Non-pigmented ciliary epithelial cell (primary cell): ENCODE measurements at places on chromosomes 1 and 21.

DNA sequence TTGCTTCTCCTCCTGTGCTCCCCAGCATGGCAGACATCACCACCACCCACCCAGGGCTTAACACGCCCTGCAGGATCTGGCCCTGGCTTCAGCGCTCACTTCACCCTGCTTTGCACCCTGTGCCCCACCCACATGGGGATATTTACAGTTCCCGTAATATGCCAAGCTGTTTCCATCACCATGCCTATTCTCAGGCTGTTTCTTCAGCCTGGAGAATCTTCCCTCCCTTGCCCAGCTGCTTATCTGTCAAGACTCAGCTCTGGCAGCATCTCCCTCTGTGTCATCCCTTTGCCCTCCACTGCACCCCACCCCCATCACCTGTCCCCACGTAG lies 3.6 kb upstream of the AHCYL1 start:
- DNase-seq = no peak

DNA sequence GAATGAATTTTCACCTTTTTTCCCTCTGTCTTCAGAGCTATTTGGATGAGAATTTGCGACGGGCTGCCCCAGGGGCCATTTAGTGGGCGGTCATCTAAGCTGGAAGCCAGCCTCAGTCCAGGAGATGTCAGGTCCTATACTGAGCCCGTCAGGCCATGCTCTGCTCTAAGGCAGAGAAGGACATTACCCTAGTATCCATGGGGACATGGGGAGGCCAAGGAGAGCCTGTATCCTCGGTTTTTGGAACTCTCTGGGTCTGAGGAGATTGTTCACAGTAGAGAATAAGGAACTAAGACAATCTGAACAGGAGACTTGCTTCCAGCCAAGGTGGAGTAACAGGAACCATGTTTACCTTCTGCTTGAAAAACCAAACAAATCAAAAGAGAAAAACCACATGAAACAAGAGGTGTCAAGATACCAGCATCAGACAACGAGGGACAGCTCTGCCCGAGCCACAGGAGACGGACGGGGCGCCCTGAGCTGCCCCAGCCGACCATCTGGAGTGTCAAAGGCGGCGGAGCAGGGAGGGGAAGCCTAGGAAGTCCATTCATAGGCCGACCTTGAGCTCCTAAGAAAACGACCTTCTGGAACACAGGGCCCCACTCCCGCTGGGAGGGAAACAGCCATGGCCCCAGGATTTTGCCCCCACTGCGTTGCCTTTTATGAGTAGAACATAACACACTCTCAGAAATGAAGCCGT lies 20.0 kb upstream of the ADARB1 start:
- no peak for DNase-seq

DNA sequence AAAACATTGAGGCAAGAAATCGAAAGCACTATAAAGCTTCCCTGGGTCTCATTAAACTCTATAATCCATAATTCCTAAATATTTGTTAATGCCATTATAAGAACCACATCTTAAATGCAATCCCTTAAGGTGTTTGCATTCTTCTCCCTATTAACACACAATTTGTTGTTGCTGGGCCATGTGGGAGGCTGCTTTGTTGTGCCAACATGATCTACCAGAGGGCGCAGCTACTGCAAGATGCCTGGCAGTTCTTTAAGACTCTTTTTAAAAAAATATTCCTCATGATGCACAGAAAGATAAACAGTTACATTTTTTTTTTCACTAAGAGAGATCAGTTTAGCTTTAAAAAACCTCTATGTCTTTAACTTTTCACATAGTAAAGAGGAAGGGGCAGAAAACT lies 39.0 kb upstream of the BCAS2 start:
- DNase-seq = no peak

DNA sequence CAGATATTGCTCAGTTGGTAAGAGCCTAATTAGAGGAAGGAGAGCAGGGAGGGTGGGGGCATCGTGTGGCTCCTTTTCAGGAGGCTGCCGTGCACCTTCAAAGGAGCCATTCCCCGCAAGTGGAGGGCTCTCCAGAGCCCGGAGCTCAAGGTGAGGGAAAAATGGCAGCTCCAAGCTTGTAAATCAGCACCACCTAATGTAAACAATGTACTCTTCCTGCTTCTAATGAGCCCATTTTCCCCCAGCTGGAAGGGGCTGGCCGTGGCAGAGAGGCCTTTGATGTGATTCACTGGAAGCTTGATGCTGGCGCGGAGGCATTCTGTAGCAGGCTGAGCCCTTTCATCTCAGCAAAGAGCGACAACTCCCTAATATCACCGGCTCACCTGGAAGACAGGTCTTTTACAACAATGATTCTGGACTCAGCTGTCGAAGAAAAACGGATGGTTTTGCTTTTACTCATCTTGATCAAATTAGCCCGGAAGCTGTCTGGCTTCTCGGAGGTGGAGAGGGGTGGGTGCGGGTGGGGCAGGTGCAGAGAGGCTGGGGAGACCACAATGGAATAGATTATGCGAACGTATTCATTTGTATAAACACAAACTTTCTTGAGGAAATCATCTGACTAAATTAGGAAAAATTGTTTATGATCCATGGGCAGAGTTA lies 112.5 kb downstream of the RRAGC start:
- DNase-seq = no peak

DNA sequence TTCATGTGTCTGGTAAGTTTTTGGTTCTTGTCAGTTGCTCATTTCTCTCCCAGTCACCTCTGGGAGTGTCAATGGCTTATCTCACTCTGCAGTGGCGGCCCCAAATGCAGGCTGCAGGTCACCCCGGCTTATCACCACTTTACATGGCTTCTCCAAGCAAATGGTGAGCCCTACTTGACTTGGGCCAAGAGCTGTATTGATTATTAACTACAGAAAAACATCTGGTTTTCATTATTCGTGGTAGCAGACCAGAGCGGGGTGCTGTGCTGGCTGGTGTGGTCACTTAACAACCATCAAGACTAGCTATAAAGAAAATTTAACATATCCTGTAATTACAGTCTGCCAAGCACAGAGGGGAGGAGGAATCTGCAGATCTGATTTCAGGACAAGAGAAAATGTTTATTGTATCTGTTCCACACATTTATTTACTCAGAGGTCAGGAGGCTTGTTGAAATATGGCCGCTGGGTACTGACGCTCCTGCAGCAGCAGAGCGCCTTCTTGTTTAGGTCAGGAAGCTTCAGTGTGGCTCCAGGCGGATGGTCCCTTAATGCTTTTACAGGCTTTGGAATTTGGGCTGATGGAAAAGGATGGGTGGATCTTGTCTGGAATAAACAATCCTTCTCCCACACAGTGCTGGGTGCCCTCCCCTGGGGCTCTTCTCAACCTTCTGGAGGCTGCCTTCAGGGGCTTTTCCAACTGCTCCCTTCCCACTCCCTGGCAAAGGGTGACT lies 87.8 kb downstream of the HLX start:
- no peak for DNase-seq

- DNase-seq = no peak
Observed at GRCh38 chr1:165899461-165899941, 72.1 kb downstream of the UCK2 start.

DNA sequence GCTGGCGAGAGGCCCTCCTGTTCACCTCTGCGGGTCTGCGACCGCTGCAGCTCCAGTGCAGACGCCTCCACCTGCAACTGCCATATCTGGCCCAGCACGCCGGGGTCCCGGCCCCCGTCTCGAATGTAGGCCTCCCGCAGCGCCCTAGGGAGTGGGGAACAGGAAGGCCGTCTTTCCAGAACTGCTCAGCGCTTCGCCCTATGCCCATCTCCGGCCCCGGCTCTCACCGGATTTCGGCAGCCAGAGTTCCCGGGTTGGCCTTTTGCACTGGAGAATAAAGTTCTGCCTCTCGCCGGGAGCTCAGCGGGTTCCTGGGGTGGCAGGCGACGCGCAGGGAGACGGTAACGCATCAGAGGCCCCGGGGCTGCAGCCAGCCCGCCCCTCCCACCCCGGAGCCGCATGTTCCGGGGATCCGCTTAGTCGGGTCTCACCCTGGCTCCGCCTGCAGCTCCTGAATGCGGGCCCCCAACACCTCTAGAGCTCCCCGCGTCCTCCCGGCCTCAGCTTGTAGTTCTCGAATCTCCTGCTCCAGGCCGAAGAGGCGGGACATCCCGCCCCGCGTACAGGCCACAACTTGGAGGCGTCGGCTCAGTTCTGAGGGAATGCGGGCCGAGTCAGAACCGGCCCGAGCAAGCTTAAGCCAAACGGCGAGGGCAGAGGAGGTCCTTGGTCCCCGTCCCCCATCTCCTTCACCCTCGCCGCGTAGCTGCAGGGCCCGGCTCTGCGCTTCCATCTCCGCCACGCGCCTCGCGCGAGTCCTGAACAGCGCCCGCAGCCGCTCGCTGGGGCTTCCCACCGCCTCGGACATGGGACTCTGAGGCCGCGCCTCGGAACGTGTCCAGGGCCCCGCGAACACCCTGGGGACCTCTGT lies 1.1 kb downstream of the CCDC17 start:
- no peak for DNase-seq

DNA sequence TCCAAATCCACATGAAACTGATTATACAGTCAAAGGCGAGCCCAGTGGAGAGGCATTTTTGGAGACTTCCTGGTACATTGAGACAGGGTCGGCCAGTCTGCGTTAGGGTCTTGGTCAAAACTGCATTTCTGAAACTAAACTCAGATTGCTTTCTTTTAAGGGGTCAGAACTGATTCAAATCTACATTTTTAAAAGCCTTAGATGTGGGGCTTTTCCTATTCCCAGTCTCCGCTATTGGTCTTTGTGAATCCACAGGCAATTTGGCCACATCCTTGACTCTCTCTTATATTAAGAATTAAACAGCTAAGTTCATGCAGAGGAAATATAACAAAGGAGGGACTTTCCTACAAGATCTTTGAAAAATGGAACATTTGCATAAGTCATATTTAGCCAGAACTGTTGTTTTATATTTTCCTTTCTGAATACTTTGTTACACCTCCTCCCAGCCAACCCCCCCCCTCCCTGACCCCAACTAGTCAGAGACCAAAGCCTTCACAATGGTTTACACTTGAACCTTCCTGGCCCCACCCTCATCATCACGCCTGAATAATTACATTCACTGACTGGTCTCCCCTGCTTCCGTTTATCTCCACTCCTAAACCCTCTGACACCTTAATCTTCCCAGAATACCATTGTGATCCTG lies 30.9 kb downstream of the SELL start:
- DNase-seq = no peak

DNA sequence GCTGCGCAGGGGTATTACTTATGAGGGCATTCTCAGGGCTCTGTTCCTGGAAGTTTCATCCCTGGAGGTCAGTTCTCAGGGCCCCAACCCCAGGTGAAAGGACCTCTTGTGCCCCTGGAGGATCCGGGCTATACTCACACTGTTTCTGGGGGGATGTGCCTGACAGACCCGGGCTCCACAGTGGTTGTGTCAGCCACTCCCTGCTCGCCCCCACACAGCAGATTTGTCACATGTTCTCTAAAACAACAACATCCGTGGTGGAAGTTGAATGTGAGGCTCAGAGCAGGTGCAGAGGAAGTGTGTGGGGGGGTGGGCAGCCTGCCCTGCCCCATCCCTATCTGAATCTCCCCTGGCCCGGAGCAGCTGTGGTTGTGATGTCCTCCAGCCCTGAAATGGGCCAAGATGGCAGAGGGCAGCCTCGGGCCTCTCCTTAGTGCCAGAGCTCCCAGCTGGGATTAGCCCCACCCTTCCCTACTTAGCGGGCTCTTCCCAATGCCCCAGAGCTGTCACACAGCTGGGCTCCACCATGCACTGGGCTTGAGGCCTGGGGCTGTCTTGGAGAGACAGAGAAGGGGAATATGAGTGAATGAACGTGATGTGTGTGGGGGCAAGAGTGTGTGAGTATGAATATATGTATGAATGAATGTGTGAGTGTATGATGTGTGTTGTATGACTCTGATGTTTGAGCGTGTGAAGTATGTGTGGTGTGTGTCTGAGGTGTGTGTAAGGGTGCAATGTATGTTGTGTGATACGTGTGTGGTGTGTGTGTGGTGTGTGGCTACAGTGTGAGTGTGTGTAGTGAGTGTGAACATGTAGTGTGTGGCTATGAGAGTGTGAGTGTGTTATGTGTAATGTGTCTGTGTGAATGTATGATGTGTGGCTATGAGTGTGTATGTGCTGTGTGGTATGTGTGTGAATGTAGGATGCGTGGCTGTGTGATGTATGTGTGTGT lies 1.5 kb upstream of the FCMR start:
- DNase-seq = no peak

DNA sequence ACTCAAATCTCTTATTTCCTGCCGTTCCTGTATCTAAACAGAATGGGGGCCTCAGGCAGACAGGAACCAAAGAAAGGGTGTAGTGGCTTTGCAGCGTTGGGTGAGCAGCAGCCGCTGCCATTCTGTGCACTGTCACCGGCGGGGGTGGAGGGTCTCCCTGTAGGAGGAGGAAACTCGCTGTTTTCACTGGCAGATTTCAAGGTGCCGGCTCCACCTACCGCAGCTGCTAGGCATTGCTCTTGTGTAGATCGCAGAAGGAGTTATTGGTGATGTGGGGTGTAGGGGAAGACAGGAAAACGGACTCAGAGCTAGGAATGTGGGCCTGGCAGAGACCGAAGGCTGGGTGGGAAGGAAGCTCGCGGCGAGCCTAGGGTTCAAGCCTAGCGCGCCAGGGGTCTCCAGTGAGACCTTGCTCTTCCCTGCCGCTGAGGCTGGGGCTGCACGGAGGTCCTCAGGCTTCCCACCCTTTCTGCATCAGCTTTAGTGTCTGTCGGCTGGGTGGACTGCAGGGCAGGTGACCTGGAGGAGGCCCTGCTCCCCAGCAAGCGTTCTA lies 20.8 kb downstream of the ATP5PO start:
- peak; percentile 72 for DNase-seq

- no peak for DNase-seq
Observed at GRCh38 chr1:69842326-69842725, 274.6 kb downstream of the LRRC7 start.

DNA sequence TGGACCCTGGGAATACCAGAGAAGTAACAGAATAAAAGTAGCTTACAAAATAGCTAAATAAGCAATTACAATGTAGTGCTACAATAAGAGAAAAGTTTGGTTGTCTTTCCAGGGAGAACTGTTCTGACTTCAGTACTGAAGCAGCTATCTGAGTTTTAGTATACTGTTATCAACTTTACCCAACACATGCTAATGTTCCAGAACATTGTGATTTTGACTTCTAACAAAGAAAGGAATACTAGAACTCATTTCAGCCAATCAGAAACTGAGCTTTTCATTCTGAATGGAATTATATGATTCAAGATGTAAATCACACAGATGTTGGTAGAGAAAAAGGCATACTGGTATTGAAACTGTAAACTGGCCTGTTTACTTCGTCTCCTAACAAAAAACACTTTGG lies at the start of gene C1orf105:
Gene C1orf105, plus strand, starts transcription at position 301 of the 400 bp plus-strand sequence. CDS start 201 bp downstream, outside the sequence.
- no peak for DNase-seq

- DNase-seq = no peak
Observed at GRCh38 chr1:183051546-183051945, 28.3 kb downstream of the LAMC1 start.

GRCh38 chr21:45779226-45779625 lies 135.7 kb downstream of the PCBP3 start:
- DNase-seq = no peak

- no peak for DNase-seq
Observed at GRCh38 chr21:45726438-45726837, 82.9 kb downstream of the PCBP3 start.

DNA sequence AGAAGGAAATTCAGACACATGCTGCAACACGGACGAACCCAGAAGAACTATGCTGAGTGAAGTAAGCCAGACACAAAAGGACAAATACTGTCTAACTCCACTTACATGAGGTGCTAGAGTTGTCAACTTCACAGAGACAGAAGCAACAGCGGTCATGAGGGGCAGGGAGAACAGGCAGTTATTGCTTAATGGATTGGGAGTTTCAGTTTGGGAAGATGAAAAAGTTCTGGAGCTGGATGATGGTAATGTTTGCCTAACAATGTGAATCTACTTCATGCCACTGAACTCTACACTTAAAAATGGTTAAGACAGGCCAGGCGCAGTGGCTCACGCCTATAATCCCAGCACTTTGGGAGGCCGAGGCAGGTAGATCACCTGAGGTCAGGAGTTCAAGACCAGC lies 12.1 kb downstream of the PARP1 start:
- DNase-seq = no peak

GRCh38 chr1:152392909-152393308 lies 21.2 kb downstream of the CRNN start:
- no peak for DNase-seq
